Heart right ventricle (tissue), 16 donors: ENCODE measurements at places on chromosomes 1 and 21. TPM values are rescaled to one million over a fixed set of nuclear protein-coding genes. Genes with fewer than 3 reads are reported as not detected.

GRCh38 chr1:155062702-155063411 is 683 bp upstream of the EFNA4 start:
- no peaks in the 10 kb centered on the region for H3K27me3 ChIP-seq
- peak; percentile 70 for DNase-seq
- peaks cover 26% of the 10 kb centered on the region for H3K4me1 ChIP-seq
- H3K4me3 ChIP-seq = peak overlapping the region; percentile 83
- H3K36me3 ChIP-seq = peaks cover 5% of the 10 kb centered on the region
- H3K27ac ChIP-seq = no peak overlapping the region

Gene USH2A
- total RNA-seq = 4.9 TPM

DNA sequence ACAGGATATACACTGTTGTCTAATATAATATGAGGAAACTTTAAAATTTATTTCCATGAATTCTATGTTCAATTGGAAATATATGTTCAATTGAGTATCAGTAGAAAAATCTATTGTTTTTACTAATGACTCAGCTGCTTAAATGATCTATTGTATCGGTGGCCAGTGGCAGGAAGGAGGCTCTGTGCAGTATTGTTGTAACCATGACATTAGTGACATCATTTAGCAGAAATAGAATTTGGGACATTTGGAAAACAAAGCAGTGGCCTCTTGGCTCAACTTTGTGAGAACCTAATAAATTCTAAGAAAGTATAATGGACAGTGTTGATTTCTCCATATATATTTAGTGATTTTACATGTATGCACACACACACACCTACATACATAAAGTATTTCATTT is 257.4 kb downstream of the PDE4B start:
- no peaks in the 10 kb centered on the region for H3K36me3 ChIP-seq
- no peak overlapping the region for H3K4me3 ChIP-seq
- no peak overlapping the region for H3K27ac ChIP-seq
- DNase-seq = no peak
- no peaks in the 10 kb centered on the region for H3K27me3 ChIP-seq

Gene IKBKE
- total RNA-seq = 0.75 TPM

- no peak overlapping the region for H3K4me3 ChIP-seq
- peaks cover 8% of the 10 kb centered on the region for H3K27me3 ChIP-seq
- no peak for DNase-seq
- no peak overlapping the region for H3K27ac ChIP-seq
- no peaks in the 10 kb centered on the region for H3K4me1 ChIP-seq
Observed at GRCh38 chr1:200899015-200899386, 4.3 kb downstream of the INAVA start.

DNA sequence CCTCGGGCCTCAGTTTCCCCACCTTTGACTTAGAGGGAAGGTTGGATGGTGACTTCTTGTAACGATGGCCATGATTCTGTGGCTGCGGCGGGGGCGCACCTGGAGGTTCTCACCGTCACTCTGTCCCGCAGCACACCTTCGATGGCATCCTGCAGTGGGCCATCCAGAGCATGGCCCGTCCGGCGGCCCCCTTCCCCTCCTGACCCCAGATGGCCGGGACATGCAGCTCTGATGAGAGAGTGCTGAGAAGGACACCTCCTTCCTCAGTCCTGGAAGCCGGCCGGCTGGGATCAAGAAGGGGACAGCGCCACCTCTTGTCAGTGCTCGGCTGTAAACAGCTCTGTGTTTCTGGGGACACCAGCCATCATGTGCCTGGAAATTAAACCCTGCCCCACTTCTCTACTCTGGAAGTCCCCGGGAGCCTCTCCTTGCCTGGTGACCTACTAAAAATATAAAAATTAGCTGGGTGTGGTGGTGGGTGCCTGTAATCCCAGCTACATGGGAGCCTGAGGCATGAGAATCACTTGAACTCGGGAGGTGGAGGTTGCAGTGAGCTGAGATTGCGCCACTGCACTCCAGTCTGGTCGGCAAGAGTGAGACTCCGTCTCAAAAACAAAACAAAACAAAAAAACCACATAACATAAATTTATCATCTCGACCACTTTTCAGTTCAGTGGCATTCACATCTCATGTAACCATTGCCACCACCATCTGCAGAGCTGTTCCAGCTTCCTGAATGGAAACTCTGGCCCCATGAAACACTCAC is 2.1 kb upstream of the PFKL start:
- DNase-seq = peak; percentile 88
- peaks cover 33% of the 10 kb centered on the region for H3K4me1 ChIP-seq
- no peak overlapping the region for H3K4me3 ChIP-seq
- no peaks in the 10 kb centered on the region for H3K27me3 ChIP-seq

Gene FCER1G
- total RNA-seq = 4.6 TPM

DNA sequence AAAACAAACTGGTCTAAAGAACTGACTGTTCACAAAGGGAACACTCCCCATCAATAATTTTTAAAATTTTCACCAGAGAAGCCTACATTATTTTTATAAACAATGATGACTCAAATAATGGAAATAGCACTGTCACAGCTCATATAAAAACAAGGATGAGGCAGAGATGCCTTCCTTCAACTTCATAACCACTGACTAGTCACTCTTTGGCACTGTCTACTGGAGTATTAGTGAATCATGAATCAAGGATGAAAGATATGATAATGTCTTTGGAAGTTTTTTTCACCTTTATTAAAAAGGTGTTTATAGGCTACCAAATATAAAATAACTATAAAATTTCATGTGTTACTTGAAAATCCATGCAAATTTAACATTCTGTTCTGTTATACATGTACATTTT is 316.9 kb downstream of the VAV3 start:
- H3K4me1 ChIP-seq = no peaks in the 10 kb centered on the region
- H3K27ac ChIP-seq = no peak overlapping the region
- DNase-seq = no peak
- H3K27me3 ChIP-seq = no peaks in the 10 kb centered on the region
- peaks cover 2% of the 10 kb centered on the region for H3K36me3 ChIP-seq
- no peak overlapping the region for H3K4me3 ChIP-seq

DNA sequence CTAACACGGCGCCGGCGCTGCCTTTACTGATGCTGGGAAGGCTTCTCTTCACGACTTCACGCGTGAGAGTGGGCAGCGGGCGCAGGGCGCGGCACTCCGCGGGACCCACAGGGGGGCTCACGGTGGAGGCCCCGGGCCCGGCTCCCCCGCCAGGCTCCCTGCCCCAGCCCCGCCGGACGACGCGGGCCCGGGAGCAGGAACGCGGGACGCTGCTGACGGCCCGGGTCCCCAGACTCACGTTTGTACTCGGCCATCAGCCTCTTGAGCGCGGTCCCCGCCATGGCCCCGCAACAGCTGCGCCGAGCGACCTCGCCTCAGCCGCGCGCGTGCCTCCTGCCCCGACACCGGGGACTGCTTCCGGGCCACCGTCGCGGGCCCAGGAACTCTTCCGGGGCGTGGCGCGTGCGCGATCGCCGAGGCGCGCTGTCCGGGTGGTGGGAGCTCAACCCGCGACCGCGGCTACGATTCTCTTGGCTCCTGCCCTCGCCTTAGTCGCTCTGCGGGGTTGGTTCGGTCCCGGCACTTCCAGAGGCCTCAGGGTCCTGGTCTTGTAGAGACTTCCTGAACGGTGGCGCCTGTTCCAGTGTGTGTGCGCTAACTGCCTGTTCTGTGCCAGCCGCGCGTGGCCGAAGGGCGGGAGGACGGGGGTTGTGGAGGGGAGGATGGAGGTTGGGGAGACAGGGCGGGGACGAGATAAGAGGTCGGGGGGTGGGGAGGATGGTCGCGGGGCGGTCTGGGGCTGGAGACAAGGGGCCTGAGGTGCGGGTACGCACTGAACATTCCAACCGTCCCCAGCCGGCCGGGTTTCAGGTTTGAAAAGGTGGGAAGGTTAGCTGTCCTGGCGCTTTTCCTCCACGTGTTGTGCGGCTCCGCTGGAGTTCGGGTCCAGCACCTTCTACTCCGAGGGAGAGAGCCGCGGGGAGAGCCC is at the start of gene UBE2G2:
UBE2G2 (minus strand) TSS at position 353 of the 928 bp plus-strand sequence; CDS start at position 281, 72 bp downstream.
- peak within 1 kb of the TSS; percentile 79 for H3K4me3 ChIP-seq
- peaks cover 50% of the 10 kb centered on the region for H3K36me3 ChIP-seq

- H3K36me3 ChIP-seq = peaks cover 34% of the 10 kb centered on the region
- DNase-seq = peak; percentile 63
Observed at GRCh38 chr1:1782399-1783221, 4.3 kb upstream of the NADK start.

GRCh38 chr21:42698733-42699132 is 45.3 kb downstream of the PDE9A start:
- H3K4me1 ChIP-seq = no peaks in the 10 kb centered on the region
- no peaks in the 10 kb centered on the region for H3K36me3 ChIP-seq
- peaks cover 9% of the 10 kb centered on the region for H3K27me3 ChIP-seq
- no peak overlapping the region for H3K27ac ChIP-seq
- DNase-seq = no peak
- no peak overlapping the region for H3K4me3 ChIP-seq

- no peaks in the 10 kb centered on the region for H3K27me3 ChIP-seq
- no peak for DNase-seq
- H3K27ac ChIP-seq = no peak overlapping the region
- no peak overlapping the region for H3K4me3 ChIP-seq
- H3K4me1 ChIP-seq = peaks cover 3% of the 10 kb centered on the region
Observed at GRCh38 chr1:165903672-165904071, 76.3 kb downstream of the UCK2 start.

Gene FAM72C
- not detected for total RNA-seq

DNA sequence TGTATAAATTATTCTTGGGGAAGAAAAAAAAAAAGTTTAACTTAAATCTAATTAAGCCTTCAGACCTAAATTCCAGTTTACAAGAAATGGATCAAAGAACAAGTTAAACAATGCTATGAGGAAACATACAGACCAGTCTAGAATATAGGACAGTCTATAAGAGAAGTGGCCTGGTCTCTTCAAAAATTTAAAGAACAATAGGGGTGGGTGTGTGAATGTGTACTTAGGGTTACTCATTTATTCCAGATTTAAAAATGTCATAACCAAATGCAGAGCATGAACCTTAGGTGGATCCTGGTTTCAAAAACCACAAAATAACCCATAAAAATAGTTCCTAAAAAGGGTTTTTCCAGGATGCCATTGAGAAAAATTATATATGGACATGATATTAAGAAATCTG is 21.8 kb upstream of the SYNJ1 start:
- no peak overlapping the region for H3K27ac ChIP-seq
- H3K27me3 ChIP-seq = no peaks in the 10 kb centered on the region
- no peaks in the 10 kb centered on the region for H3K36me3 ChIP-seq
- no peaks in the 10 kb centered on the region for H3K4me1 ChIP-seq
